Right renal pelvis (tissue), 4 donors: ENCODE measurements at places on chromosomes 2 and 18. TPM values are rescaled to one million over a fixed set of nuclear protein-coding genes. Genes with fewer than 3 reads are reported as not detected.

Gene SLC5A7
- polyA plus RNA-seq, result 0.71 TPM

Gene PECR
- polyA plus RNA-seq, result 45.9 TPM

DNA sequence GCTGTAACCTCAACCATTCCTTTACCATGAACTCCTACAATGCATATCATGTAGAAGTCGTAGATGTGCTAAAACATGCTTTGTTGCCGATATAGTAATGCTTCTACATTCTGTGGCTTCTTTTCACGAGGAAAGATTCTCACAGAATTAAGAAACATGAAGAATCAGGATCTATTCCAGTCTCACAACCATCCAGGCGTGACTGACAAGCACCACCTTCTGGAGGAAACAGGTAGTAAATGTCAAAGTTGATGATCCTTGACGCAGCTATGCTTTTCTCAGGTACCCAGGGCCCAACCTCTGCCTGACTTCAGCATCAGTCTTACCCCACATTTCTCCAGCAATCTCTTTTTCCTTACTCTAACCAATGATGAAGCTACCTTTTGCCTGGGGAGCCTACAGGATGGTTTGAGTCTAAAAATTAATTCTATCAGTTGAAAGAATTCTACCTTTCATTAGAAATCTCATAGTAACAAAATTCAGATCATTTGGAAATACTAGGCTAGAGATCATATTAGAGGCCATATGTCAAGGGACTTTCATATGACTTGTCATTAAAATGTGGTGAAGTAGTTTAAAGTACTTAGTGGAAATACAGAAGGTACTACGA, 123.3 kb upstream of the RND3 start:
- no peak for DNase-seq

- DNase-seq, result no peak
Measured at GRCh38 chr18:9380101-9380500, 45.5 kb downstream of the TWSG1 start.

Gene FEV
- not detected for polyA plus RNA-seq

GRCh38 chr18:57438743-57439608, 3.8 kb downstream of the ONECUT2 start:
- no peak for DNase-seq

Gene NEU4
- polyA plus RNA-seq, result 1.4 TPM

Gene SIX3
- polyA plus RNA-seq, result not detected

DNA sequence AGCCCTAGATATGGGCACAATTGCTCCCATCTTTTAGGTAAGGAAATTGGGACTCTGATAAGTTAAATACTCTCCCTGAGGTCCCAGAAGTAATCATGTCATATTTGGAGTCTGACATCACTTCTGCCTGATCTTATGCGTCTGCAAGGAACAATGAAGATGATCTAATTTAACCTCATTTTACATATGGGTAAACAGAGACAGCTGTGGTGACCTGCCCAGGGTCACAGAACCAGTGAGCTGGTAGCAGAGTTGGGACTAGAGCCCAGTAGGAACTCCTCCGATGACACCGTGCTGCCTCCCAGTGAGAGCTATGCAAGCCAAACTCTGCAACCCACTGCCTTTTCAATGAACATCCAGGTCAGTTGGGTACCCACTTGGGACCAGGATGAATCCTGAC, 17.8 kb downstream of the CTAGE1 start:
- no peak for DNase-seq

DNA sequence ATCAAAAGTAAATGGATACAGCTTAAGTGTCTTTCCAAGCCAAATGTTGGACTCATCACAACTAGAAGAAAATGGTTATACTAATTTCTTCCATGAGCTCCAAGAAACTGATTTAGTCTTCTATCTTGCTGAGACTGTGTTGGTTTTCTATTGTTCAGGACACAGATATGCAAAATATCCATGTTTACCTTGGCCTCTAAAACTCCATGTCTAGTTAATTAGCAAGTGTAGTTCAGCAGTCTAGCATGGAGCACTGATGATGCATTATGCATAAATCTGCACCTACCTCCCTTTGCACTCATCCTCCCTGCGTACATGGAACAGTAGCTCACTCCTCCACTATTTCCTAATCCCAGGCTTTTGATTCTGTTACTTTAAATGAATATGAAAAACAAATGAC, 731.4 kb upstream of the CHAC2 start:
- no peak for DNase-seq
